ENCODE measurements at places on chromosomes 2 and 18.

DNA sequence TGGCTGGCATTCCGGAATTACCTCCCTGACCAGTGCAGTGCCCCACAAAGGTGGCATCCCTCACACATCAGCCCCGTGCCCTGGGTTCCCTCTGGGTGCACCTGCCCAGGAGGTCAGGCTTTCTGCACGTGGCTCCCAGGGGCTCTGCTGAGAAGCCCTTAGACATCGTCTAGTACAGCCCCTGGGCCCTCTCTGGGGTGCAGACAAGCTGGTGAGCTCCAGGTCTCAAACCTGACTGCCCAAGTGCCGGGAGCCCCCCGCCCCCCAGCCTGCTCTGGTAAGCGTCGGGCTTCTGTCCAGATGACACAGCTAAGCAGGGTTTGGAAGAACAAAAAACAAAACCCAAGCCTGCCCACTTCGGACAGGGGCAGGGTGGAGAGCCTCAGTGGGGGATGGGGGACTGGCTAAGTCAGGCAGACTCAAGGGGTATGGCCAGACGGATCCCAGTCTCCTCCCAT lies 20.2 kb downstream of the TWIST2 start:
- DNase-seq: no peak

GRCh38 chr2:42823744-42824453 lies 31.5 kb upstream of the HAAO start:
- no peak for DNase-seq

DNA sequence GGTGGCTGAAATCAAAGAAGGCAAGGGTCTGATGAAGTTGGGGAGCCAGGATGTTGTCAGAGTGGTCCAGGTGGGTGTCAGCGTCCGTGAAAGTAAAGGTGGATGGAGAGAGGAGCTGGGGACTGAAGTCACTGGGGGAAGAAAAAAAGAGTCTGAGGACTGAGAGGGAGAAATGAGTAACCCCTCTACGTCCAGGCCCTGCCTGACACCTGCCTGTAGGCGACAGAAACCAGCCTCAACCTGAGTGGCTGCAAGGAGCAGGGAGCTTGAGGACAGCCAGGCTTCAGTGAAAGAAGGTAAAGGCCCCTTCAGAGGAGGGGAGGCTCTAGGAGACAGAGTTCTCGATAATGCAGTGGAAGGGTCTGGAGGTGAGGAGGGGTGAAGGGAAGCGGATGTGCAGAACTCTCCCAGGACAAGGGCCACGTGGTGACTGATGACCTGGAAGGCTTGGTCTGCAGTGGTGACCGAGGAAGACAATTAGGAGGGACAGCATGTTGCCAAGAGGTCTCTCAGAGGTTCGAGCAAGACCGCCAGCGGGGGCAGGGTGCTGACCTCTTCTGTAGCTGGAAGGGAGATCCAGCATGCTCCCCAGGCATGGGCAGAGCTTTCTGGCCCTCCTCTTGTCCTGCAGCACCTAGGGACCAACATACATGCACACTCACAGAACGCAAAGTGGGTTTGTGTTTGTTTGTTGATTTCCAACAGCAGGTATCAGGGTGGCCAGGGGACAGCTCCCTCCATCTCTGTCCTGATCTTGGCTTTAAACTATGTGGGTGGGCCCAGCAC lies 86.6 kb upstream of the TMEM247 start:
- DNase-seq: no peak

DNA sequence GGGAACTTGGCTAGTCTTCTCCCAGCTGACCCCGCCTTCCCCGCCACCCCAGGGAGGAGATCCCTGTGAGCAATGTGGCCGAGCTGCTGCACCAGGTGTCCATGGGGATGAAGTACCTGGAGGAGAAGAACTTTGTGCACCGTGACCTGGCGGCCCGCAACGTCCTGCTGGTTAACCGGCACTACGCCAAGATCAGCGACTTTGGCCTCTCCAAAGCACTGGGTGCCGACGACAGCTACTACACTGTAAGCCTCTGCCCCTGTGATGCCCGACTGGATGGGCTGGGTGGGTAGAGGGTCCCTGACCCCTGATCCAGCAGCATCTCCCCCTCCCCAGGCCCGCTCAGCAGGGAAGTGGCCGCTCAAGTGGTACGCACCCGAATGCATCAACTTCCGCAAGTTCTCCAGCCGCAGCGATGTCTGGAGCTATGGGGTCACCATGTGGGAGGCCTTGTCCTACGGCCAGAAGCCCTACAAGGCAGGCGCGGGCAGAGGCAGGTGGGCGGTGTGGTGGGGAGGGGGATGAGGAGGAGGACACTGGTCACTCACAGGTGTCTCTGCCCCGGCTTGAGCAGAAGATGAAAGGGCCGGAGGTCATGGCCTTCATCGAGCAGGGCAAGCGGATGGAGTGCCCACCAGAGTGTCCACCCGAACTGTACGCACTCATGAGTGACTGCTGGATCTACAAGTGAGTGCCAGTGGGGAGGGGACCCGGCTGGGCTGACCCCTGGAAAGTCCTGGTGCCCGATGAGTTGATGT lies 24.2 kb downstream of the ZAP70 start:
- no peak for DNase-seq

- DNase-seq: no peak
These were observed 632 bp upstream of the ACVR1 start for GRCh38 chr2:157876786-157877138.

GRCh38 chr2:39308778-39309177 lies 65.0 kb upstream of the CDKL4 start:
- DNase-seq: no peak

DNA sequence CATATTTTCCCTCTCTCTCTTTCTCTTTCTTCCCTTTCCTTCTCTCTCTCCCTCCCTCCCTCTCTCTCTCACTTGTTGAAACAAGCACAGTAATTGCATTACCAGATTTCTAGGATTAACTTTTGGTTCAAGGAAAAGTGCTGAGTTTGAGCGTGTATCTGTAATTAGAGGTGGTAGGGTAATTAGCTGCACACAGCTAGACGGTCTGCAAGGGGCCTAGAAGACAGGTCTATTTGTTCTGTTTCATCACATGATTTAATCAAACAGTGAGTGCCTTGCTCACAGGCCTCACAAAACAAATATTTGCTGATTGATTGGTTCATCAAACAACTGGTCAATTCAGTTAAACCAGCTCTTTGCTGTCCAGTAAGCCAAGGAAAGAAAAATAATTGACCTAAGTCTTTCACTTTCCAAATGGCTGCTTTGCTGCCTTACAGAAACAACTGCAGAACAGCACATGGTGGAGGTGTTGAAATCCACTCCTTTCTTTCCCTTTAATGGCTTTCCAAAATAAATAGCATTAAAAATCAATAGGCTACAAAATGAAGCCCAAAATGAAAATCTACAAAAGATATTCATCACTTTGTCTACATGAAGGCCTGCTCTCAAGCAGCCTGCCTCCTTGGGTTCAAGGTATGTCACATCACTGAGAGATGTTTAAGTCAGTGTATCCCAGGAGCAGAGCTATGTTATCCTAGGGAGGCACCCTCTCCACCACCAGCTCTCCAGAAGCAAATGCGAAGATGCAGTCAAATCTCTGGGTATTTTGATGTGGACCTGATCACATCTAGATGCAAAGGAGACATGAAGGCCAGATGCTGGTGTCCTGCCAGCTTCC lies 264.4 kb upstream of the SIX2 start:
- no peak for DNase-seq

DNA sequence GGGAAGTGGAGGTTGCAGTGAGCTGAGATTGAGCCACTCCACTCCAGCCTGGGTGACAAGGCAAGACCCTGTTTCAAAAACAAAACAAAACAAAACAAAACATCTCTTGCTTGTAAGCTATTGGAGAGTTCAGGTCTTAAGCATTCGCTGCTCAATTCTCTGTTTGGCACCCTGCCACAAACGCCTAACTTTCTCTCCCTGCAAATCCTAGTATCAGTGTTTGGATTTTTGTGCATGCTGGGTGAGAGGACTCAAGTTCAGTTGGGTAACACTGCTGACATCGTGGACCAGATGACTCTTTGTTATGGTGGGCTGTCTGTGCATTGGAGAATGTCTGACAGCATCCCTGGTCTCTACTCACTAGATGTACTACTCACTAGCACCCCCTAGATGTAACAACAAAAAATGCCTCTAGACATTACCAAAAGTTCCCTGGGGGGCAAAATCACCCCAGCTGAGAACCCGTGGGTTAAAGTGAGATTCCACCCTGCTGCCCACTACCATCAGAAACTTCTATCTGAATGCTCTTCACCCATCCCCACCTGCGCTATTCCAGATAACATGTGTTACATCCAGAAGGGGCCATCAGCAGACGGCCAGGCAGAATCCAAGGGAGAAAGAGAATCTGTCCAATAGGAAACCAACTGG lies 50.9 kb downstream of the CACNB4 start:
- no peak for DNase-seq

DNA sequence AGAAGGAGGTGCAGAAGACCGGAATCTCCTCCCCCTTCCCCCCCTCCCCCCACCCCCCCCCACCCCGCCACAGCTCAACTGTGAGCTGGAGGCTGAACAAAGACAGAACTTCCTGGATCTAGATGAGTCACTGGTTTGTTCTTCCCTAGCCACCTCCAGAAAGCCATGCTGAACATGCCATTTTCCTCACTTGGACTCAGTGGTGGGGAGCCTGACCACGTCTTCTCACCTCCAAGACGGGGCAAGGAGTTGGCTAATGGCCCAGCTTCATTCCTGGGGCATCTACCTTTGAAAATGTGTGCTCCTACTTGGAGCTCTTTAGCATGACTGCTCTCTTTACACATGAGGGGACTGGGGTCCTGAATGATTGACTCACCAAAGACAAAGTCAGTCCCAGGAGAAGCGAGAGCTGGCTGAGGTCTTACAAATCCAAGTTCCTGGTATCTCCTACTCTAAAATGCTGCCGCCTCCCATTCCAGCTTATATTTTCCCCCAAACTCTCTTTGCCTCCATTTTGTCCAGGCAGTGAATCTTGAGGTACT lies 22.6 kb upstream of the FZD5 start:
- DNase-seq: no peak

- no peak for DNase-seq
These were observed 3.5 kb downstream of the MEIS1 start for GRCh38 chr2:66438498-66438833.

DNA sequence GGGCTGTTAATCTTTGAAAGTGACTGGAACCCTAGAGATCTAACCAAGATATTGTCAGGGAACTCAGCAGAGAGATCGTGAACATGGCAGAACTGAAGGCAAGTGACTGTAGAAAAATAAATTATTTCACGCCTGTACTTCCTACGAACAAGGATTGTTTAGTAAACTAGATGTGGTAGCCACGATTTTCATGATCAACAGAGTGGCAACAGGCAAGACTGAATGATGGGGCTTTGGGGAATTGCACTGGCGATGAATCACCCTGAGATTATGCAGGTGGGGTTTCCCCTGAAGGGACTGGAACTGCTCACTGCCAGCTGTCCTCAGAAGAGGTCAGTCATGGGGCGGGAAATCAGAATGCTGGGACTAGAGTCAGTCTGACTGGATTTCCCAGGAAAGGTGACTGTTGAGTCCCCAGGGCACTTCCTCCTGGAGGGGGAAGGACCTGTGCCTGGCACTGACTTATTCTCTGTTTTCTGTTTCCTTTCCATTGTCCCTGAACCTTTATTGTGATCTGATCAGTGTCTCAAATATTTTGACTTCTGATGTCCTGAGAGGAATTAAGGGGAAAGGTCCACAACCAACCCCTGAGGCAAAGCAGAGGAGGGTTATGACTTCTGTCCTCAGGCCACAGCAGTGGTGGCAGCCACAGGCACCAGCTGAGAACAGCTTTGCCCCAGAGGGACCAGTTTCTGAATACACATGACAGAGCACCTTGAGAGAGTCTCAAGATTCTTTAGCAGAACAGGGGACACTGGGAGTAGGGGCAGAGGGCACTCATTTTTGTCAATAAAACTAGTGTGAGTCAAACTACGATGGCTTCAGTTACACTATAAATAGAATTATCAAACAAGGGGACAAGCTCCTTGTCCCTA lies 70.0 kb downstream of the NAB1 start:
- DNase-seq: peak; percentile 25

GRCh38 chr2:141515931-141516330 lies 614.9 kb downstream of the LRP1B start:
- DNase-seq: no peak

DNA sequence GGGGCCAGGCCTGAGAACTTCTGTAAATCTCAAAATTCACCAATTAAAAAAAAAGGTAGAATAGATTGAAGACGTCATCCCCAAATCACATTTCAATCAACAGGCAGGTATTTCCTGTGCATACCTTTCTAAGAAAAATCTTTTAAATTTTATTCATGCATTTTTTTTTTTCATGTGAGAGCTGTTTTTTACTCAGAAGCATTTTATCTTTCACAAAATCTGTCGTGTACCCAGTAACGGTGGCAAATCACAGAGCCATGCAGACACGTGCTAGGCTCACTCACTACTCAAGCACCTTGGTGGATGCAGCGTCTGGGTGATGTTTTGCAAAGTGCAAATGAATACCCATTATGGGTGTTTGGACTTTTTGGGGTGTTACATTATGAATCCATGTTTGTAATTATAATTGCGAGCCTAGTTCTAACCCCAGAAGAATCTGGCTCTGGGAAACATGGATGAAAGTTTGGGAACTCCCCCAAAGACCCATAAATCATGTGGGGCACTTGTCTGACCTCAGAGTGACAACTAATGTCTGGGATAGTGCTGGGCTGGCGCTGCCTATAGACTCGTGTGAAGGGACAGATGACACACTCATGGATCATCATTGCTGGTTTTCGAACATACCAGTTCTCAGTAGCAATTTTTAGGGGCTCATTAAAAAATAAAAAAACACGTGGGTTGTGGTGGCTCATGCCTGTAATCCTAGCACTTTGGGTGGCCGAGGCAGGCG lies 335.2 kb downstream of the LPIN1 start:
- DNase-seq: no peak

- DNase-seq: no peak
These were observed 9.6 kb downstream of the SERPINB8 start for GRCh38 chr18:63979409-63979920.

DNA sequence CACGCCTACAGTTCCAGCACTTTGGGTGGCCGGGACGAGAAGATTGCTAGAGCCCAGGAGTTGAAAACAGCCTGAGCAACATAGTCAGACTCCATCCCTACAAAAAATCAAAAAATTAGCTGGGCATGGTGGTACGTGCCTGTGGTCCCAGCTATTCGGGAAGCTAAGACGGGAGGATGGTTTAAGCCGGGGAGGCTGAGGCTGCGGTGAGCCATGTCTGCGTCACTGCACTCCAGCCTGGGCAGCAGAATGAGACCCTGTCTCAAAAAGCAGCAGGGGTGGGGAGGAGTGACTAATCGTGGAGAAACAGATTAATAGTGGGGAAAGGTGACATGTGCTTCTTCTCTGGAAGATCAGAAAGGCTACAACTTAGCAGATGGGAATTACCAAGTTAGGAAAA lies 58.1 kb upstream of the GPC1 start:
- no peak for DNase-seq

DNA sequence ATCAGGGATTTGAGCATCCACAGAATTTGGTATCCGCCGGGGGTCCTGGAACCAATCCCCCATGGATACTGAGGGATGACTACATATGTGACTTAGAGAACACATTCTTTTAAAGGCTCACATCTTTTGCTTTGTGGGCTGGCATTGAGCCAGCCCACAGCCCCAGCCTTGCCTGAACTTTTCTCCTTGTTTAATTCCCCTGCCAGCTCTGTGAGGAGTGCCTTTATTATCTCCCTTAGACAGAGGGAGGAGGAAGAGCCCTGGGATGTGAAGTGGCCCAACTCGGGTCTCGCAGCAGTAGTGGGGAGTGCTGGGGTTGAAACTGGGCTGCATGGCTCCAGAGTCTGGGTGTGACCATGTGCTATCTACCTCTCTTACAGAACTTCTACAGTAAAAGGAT lies 7.6 kb downstream of the TTC39C start:
- DNase-seq: no peak

- no peak for DNase-seq
These were observed 364.5 kb downstream of the PARD3B start for GRCh38 chr2:204909791-204910190.
